ENCODE measurements at places on chromosomes 1 and 21.

DNA sequence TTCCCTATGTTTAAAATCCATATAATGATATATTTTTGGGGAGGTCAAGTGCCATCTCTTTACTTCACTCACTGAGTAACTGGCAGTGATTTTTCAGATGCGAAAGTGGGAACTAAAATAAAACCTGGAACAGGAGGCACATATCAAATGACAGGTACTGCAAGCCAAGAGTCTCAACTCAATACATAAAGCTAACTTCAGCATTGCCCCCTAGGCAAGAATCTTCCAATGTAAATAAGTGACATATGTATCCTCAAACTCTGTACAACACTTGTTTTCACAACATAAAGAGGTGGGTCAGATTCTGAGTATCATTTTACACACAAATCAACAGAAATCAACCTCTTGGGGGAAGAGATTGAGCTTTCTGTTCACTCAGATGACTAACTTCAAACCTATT lies 18.1 kb downstream of the DCAF8 start:
- H3K27me3 ChIP-seq = no peaks in the 10 kb centered on the region
- H3K36me3 ChIP-seq = peaks cover 53% of the 10 kb centered on the region

- no peaks in the 10 kb centered on the region for H3K27me3 ChIP-seq
- no peak for DNase-seq
- H3K4me1 ChIP-seq = no peaks in the 10 kb centered on the region
These were observed 55.4 kb upstream of the CCDC190 start for GRCh38 chr1:162916407-162916806.

DNA sequence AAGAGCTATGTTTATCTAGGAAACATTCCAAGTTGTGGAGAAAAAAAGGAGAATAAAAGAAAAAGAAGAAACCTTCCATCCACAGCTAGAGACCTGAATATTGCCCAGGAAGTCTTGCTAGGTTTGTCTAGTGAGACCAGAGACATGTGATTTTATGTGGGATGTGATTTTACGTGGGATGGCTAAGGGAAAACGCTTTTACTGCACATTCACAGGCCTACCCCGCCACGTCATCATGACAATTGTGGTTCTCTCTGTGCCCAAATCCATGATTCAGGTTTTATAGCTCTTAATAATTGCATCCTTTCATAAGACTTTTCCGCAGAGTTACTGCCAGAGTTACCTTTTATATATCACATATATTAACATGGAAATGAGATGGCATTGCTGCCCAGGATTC lies 86.4 kb upstream of the SSX2IP start:
- DNase-seq = no peak
- H3K36me3 ChIP-seq = no peaks in the 10 kb centered on the region
- H3K4me3 ChIP-seq = no peak overlapping the region
- no peaks in the 10 kb centered on the region for H3K4me1 ChIP-seq
- H3K27ac ChIP-seq = no peak overlapping the region
- peaks cover 20% of the 10 kb centered on the region for H3K27me3 ChIP-seq

DNA sequence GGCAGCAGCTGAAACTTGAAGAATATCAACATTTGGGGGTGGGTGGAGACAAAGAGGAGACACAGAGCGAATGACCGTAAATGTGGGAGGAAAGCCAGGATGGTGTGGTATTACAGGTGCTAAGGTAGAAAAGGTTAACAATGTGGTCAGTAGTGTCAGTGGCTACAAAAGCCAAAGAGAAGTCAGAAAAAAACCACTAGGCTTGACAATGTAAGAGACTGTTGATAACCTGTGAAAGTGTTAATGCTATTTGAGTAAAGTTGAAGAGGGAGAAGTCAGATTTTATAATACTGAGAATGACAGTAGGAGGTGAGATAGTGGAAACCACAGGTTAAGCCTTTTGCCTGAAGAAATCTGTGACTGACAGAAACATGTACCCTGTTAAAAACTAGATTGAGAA lies 120.8 kb downstream of the CLEC20A start:
- H3K27ac ChIP-seq = no peak overlapping the region
- no peak for DNase-seq
- H3K4me3 ChIP-seq = no peak overlapping the region
- H3K36me3 ChIP-seq = no peaks in the 10 kb centered on the region
- no peaks in the 10 kb centered on the region for H3K27me3 ChIP-seq
- no peaks in the 10 kb centered on the region for H3K4me1 ChIP-seq

GRCh38 chr1:100928128-100928527 lies 32.2 kb downstream of the SLC30A7 start:
- no peaks in the 10 kb centered on the region for H3K27me3 ChIP-seq
- no peaks in the 10 kb centered on the region for H3K4me1 ChIP-seq
- no peak overlapping the region for H3K4me3 ChIP-seq
- peak; percentile 8 for DNase-seq
- H3K27ac ChIP-seq = no peak overlapping the region

GRCh38 chr1:115168026-115168425 lies 78.7 kb upstream of the TSPAN2 start:
- no peak for DNase-seq
- no peak overlapping the region for H3K27ac ChIP-seq
- no peak overlapping the region for H3K4me3 ChIP-seq
- no peaks in the 10 kb centered on the region for H3K27me3 ChIP-seq
- H3K36me3 ChIP-seq = no peaks in the 10 kb centered on the region

GRCh38 chr1:32521165-32521564 lies 18.1 kb upstream of the ZBTB8A start:
- no peak for DNase-seq

GRCh38 chr1:99003581-99004253 lies 944 bp downstream of the PLPPR5 start:
- DNase-seq = no peak
- H3K4me3 ChIP-seq = no peak overlapping the region
- H3K27ac ChIP-seq = no peak overlapping the region
- H3K4me1 ChIP-seq = no peaks in the 10 kb centered on the region
- no peaks in the 10 kb centered on the region for H3K36me3 ChIP-seq

- no peak for DNase-seq
- H3K27ac ChIP-seq = no peak overlapping the region
- no peaks in the 10 kb centered on the region for H3K27me3 ChIP-seq
- H3K4me1 ChIP-seq = no peaks in the 10 kb centered on the region
- H3K36me3 ChIP-seq = peaks cover 16% of the 10 kb centered on the region
These were observed 20.8 kb downstream of the GNAT2 start for GRCh38 chr1:109598655-109599054.

DNA sequence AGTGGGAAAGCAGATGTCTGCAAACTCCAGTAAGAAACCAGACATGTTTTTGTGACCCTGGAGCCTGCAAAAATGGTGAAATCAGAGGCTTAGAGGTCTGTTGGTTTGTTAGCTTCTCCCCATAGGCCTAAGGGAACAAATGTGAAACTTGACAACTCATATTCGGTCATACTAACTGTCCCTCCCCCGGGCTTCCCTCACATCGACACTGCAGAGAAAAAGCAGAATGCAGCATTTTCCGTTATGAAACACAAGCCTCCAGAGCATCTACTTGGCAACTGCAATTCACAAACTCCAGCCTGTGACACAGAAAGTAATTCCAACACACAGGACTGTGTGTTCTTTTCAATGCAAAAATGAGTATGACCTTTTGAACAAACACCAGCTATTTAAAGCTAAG lies 3.7 kb downstream of the KCNA2 start:
- no peak overlapping the region for H3K27ac ChIP-seq
- DNase-seq = no peak
- no peaks in the 10 kb centered on the region for H3K36me3 ChIP-seq
- peaks cover 48% of the 10 kb centered on the region for H3K27me3 ChIP-seq
- H3K4me1 ChIP-seq = no peaks in the 10 kb centered on the region

DNA sequence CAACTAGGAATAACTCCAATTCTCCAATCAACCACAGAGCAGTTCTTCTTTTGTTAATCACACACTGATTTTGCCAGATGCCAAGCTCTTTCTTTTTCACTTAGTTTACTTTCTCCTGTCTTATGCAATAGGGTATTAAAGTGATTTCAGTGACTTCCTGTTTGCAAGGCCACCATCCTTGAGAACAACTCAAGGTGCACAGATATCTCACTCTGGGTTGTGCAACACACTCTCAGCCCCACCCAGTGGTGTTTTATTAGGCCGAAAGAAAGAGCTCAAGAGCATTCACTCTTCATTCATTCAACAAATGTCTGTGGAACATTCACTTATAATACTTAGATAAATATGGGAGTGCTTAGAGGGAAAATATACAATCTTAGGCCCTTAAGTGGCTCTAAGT lies 352.5 kb downstream of the ZNF326 start:
- no peaks in the 10 kb centered on the region for H3K36me3 ChIP-seq
- H3K27ac ChIP-seq = no peak overlapping the region
- H3K4me1 ChIP-seq = no peaks in the 10 kb centered on the region
- no peak for DNase-seq
- no peak overlapping the region for H3K4me3 ChIP-seq
- no peaks in the 10 kb centered on the region for H3K27me3 ChIP-seq

GRCh38 chr1:24743404-24744211 lies 1.6 kb upstream of the CLIC4 start:
- peak overlapping the region; percentile 18 for H3K27ac ChIP-seq
- peaks cover 37% of the 10 kb centered on the region for H3K4me1 ChIP-seq
- H3K4me3 ChIP-seq = no peak overlapping the region
- no peaks in the 10 kb centered on the region for H3K36me3 ChIP-seq

DNA sequence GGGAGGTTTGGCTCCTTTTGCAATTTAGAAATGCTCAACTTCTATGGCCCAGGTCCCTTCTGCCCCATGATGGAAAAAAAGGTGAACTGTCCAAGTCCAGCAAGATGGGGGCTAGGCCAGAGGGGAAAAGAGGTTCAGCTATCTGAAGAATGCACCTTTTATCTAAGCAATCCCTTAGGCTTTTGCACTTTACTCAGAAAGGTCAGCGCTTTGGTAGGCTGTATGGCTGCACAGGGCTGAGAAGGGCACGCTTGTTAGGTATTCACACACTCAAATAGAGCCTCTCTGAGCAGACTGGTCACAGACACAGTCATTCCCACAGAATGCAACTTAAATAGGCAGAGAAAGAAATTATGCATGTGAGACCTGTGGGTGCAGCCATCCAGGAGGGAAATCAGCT lies 31.0 kb downstream of the KANK4 start:
- H3K27ac ChIP-seq = no peak overlapping the region
- H3K4me1 ChIP-seq = no peaks in the 10 kb centered on the region
- DNase-seq = no peak

DNA sequence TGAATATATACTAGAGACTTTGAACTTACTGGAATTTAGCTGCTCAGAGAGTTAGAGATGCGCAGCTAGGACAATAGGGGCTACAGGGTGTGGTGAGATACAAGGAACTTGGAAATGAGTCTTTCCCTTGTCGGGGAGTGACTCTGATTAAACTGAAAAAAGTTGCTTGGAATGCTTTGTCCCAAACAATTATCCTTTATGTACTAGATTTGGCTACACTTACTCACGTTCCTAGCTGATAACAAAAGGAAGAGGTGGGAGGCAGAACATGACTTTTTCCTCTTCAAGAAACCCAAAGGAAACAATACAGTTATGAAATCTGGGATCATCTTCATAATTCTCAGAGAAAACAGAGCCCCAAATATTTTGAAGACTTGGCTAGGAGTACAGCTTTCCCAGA lies 6.9 kb upstream of the CGN start:
- H3K4me1 ChIP-seq = no peaks in the 10 kb centered on the region
- no peaks in the 10 kb centered on the region for H3K36me3 ChIP-seq
- DNase-seq = no peak
- H3K4me3 ChIP-seq = no peak overlapping the region
- H3K27ac ChIP-seq = no peak overlapping the region

GRCh38 chr1:161260376-161261260 lies 2.1 kb downstream of the PCP4L1 start:
- no peak overlapping the region for H3K27ac ChIP-seq
- H3K36me3 ChIP-seq = no peaks in the 10 kb centered on the region
- no peak for DNase-seq
- H3K27me3 ChIP-seq = peaks cover 33% of the 10 kb centered on the region
- H3K4me1 ChIP-seq = no peaks in the 10 kb centered on the region

DNA sequence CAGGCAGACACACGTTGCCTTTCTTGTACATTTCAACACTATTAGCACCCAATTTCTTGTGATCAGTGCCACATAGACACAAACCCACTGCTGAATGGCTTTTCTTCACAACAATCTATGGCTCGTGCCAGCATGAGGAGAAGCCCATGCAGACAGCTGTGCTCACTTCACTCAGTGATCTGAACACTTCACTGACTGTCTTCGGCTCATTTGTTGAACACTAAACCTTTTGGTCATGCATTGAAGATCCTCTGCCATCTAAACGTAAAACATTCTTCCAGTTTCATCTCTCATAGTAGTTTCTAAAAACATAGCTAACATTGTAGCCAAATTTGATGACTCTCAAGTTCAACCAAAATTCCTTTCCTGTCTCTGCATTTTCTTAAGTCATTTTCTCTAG lies 331.0 kb upstream of the ZP4 start:
- no peaks in the 10 kb centered on the region for H3K27me3 ChIP-seq
- no peaks in the 10 kb centered on the region for H3K4me1 ChIP-seq
- DNase-seq = no peak
- H3K36me3 ChIP-seq = no peaks in the 10 kb centered on the region
- no peak overlapping the region for H3K4me3 ChIP-seq

- H3K27me3 ChIP-seq = no peaks in the 10 kb centered on the region
- H3K4me1 ChIP-seq = no peaks in the 10 kb centered on the region
- no peak overlapping the region for H3K4me3 ChIP-seq
- no peaks in the 10 kb centered on the region for H3K36me3 ChIP-seq
- DNase-seq = no peak
- H3K27ac ChIP-seq = no peak overlapping the region
These were observed 80.1 kb downstream of the HMGB4 start for GRCh38 chr1:33943978-33944377.

All from K562 (cell line).